NCI-H345 (cell line): ENCODE measurements at places on chromosomes 6 and 20.

- no peak for DNase-seq
Observed at GRCh38 chr20:22556565-22557056, 27.8 kb downstream of the FOXA2 start.

DNA sequence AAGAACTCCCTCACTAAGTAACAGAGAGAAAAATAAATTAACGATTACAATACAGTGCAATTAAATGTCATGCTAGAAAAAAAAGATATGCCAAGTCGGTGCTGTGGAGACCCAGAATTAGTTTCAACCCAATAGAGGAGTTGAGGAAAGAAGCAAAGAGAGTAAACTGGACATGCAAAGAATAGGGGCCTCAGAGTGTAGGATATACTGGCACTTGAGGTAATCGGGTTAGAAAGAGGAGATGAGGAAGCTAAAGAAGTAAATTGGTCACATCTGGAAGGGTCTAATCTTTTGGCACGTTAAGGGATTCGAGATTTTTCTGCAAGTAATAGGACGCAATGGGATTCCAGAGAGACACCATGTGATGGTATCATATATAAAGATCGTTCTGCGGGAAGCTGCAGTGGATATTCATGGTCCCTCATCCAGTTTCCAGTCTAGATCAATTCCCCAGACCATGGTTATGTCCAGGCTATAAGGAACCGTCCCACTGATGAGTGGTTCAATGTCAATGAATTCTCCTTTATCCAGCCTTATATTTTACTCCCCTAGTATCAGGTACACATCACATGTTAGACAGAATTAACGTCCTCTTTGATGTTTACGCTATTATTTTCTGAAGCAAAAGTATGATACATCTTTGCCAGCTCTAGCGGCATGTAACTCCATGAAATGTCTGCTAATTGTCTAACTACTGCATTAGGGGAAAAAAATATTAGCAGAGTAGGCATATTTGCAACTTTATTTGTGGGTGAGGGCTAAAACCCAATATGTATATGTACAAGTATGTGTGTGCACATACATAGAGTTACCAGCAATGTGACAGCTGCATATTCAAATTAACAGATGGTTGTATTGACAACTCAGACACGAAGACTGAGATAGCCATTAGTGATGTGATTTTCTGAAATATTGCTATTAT is 1.1 kb upstream of the TBC1D32 start:
- no peak for DNase-seq

- DNase-seq: no peak
Observed at GRCh38 chr6:143396497-143397226, 53.8 kb downstream of the ADAT2 start.

DNA sequence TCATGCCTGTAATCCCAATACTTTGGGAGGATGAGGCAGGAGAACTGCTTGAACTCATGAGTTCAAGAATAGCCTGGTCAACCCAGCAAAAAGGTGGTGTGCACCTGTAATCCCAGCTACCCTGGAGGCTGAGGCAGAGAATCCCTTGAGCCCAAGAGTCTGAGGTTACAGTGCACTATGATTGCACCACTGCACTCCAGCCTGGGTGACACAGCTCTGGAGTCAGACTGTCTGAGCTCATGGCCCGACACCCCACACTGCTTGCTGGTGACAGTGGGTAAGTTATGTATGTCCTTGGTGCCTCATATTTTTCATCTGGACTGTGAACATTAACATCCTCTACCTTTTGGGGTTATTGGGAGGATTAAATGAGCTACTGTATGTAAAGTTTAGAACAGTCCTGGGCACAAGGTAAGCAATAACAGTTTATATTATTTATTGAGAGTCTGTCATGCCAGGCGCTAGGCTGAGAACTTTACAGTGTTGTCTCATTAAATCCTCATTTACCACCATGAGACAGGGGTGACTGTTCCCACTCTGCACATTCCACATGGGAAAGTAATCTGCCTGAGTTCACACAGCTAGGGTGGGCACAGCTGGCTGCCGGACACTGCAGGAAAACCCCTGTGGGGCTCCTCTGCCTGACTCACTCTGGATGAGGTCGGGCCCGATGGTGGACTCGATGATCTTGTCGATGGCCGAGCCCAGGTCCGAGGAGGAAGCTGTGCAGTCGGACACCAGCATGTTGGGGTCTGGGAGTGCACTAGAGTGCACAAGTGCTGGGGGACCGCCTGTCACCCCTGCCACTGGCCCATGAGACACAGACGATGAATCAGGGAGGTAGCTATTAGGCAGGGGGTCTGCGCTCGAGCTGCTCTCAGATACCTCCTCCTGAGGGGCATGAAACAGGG is 2.9 kb downstream of the ZNF335 start:
- no peak for DNase-seq

- no peak for DNase-seq
Observed at GRCh38 chr6:166540631-166541331, 45.7 kb downstream of the RAMACL start.

- no peak for DNase-seq
Observed at GRCh38 chr20:34373445-34373844, 10.4 kb downstream of the ITCH start.

DNA sequence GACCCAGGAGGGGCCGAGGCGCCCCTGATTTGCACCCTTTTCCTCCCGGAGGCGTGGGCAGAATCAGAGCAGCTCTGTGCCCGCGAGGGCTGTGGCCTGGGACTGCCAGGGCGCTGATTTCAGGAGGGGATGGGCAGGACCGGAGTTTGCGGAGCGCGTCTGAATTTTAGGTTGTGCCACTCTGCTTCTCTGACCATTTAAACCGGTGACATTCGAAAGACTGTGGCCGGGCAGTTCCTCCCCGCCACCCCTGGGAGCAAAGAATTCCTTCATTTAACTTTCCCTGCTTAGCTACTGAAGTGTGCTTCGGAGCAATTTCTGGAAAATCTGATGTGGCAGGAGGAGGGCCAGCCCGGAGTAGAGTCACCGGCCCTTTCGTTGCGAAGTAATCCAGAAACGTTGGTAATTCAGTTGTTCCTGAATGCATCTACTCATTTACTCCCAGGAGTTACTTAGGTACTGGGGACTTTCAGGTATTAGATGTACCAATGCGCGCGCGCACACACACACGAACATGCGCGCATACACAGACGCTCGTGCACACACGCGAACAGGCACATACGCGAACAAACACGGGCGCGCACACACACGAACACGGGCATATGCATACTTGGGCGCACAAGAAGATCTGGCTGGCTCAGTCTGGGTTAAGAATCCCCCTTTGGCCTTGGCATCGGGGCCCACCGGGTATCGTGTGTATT is 568 bp downstream of the CCDC170 start:
- DNase-seq: peak; percentile 24

DNA sequence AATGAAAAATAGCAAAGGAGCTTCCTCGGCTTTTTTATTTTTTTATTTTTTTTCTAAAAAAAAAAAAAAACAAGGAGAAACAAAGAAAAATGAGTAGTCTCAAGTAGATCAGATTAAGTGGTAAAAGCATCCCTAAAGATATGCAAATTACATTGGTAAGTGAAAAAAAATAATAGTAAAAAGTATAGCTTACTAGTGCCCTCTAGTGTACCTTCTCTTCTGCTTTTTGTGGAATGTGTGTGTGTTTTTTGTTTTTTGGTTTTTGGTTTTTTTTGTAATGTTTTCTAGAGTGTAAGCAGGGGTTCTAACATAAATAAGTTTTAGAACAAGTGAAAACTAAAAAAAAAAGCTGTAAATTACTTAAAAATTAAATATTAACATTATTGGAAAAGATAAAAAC is 1062.0 kb downstream of the HACE1 start:
- peak; percentile 8 for DNase-seq

GRCh38 chr6:33695451-33695887 is 16.0 kb downstream of the UQCC2 start:
- DNase-seq: peak; percentile 82
